Inflammatory macrophage treated with lipopolysaccharide for 1 hour (primary cell): ENCODE measurements at places on chromosomes 12 and 14.

DNA sequence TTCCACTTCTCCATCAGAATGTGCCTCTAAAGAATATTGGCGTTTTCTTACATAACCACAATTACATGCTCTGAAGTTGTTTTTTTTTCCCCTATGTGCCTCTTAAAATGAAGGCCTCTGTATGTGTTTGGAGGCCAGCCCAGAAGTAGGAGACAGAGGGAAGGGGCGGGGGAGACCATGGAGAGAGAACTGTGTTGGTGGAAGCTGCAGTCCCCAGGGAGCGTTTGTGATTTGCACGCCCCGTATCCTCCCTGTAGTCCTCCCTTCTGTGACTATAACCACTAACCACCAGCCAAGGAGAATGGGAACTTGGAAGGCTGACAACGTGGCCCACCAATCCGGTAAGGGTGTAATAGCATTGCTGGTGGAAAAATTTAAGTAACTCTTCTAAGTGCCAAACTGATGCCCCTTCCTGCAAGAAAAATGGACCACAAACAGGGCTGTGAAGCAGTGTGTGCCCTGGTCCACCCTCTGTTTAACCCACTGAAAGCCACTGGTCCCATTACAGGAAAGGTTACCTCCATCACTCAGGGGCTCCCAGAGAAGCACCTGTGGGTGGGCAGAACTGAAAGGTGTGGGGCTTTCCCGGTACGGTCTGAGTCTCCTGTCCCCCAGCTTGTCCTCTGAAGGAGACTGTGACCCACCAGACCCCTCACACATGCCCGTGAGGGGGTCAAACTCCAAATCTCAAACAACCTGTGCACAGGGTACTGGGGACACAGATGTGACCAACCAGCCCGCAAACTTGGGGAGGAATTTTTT lies 36.8 kb downstream of the CCDC88C start:
- no peak for DNase-seq

DNA sequence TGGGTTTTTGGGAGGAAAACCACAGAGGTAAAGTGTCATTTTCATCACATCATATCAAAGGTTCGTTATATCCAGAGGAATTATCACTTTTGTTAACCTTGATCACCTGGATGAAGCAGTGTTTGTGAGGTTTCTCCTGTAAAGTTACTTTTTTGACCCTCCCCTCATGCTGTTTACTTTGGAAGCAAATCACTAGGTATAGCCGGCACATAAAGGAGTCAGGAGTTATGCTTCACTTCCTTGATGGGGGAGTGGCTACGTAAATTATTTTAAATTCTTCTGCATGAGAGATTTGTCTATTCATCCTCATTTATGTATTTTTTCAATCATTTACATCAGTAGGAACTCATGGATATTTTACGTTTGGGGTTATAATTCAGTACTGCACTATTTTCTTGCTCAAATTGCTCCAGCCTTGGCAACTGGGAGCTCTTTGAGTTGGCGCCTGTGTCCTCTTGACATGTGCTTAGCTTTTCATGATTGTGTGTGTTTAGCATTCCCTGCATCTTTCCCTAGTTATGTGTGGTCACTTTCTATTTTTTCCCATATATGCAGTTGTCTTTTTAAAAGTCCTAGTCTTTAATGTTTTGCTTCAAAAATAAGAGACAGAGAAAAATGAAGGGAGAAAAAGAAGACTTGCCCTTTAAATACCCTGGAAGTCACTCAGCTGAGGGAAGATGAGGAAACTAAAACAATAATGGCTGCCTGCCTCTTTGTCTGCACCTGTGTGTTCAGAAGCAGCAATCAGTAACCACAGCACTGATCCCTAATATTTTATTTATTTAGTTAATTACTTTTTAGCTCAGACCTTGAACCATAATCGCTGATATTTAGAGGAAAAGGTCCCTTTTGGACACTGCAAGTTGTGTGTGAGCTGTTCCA lies 62.1 kb downstream of the ZNF641 start:
- no peak for DNase-seq

DNA sequence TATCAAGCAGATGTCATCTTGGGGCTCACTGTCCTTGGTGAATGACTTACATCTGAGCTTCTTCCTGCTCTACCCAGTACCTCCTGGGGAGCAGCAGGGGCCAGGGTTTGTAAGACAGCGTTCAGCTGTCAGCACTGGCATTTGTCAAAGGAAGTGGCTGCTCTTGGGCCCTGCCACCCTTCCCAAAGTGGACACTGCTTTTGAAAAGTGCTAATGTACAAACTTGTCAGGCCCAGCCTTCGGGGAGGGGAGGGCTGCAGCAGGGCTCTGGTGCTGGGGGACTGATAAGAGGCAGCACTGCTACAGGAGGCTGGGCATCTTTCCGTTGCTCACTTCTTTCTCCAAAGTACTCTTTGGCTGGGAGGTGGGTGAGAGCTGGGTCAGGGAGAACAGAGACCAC lies 59.8 kb upstream of the RBM19 start:
- DNase-seq, result no peak

- DNase-seq, result no peak
Observed at GRCh38 chr14:95652690-95653089, 33.5 kb upstream of the TCL1B start.

DNA sequence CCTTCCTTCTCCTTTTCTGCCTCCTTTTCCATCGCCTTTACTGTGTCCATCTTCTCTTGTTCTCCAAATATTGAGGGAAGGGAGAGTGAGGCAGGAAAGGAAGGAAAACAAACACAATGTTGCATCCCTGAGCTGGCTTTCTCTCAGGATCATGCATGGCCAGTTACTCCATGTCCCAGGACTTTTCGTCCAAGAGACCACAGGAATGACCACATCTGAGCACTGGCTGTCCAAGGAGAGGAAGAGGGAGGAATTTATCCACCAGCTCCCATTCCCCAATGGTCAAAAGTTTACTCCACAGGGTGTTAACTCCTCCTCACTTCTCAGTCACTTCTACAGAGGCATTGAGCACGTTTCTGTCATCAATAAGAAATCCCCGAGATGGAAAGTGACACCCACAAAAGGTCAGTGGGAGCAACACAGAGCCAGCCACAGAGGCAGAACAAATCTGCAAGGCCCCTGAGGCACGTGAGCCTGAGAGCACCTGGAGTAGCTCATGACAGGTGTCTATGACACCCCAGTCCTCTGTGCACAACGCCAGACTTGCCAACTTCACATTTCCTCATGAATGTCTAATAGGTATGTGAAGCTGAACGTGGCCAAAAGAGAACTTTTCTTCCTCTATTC lies 177.3 kb upstream of the NUDT4 start:
- no peak for DNase-seq

- no peak for DNase-seq
Observed at GRCh38 chr14:59186306-59186705, 2.2 kb upstream of the DAAM1 start.

DNA sequence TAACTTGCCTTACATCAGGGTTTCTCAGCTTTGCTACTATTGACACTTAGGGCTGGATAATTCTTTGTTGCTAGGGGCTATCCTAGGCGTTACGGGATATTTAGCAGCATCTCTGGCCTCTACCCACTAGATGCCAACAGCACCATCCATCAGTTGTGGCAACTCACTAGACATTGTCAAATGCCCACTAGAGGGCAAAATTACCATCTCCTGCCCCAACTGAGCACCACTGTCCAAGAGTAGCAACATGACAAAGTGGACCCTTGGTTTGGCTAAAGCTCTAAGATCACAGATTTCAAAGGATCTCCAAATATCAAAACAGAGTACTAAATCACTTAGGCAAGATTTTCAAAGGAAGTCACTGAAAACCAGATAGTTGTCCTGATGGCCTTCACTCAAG lies 251.7 kb upstream of the TBX3 start:
- DNase-seq, result no peak

- DNase-seq, result no peak
Observed at GRCh38 chr12:87943762-87944161, 85.4 kb downstream of the C12orf50 start.

- no peak for DNase-seq
Observed at GRCh38 chr12:7303230-7303629, 642 bp upstream of the ACSM4 start.
